ENCODE measurements at places on chromosomes 1 and 21.
A peak's percentile ranks its signal among the peaks of the same experiment; 100 is the strongest.

DNA sequence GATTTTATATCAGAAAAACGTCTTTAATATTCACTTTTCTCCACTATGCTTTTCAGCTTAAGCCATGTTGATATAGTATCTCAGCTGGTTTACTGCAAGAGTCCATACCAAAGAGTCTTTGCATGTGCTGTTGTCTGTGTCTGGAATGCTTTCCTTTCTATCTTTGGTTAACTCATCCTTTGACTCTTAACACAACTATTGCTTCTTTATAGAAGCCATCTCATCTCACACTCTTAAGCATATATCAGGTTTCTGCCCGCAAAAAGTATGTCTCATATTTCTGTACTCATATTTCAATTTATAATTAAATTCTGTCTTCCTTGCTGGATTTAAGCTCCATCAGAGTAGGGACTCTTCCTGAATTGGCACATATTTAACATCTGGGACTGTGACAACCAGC, 220.9 kb upstream of the KCNK2 start:
- DNase-seq = no peak

DNA sequence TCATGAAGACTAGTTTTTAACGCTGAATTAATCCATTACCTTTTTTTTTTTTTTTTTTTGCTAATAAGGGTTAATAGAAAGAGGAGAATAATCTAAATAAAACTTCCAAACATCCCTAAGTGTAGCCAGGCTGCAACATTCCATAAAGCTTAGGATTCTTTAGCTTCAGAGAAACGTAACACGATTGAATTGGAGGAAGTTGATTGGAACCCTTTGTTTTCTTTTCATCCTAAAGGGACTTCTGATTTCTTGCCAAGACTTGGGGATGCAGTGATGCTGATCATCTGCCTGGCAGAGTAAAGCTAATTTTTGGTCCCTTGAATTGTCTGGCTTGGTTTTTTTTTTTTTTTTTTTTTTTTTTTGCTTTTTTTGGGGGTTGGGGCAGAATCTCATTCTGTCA, 142.9 kb downstream of the VPS13D start:
- DNase-seq = no peak

- no peak for DNase-seq
These were observed 782.2 kb upstream of the NCAM2 start for GRCh38 chr21:20215959-20216358.

GRCh38 chr1:16146279-16147155, 9.4 kb downstream of the EPHA2 start:
- no peak for DNase-seq

- DNase-seq = peak; percentile 64
These were observed 5.8 kb upstream of the CHI3L2 start for GRCh38 chr1:111221633-111222291.

DNA sequence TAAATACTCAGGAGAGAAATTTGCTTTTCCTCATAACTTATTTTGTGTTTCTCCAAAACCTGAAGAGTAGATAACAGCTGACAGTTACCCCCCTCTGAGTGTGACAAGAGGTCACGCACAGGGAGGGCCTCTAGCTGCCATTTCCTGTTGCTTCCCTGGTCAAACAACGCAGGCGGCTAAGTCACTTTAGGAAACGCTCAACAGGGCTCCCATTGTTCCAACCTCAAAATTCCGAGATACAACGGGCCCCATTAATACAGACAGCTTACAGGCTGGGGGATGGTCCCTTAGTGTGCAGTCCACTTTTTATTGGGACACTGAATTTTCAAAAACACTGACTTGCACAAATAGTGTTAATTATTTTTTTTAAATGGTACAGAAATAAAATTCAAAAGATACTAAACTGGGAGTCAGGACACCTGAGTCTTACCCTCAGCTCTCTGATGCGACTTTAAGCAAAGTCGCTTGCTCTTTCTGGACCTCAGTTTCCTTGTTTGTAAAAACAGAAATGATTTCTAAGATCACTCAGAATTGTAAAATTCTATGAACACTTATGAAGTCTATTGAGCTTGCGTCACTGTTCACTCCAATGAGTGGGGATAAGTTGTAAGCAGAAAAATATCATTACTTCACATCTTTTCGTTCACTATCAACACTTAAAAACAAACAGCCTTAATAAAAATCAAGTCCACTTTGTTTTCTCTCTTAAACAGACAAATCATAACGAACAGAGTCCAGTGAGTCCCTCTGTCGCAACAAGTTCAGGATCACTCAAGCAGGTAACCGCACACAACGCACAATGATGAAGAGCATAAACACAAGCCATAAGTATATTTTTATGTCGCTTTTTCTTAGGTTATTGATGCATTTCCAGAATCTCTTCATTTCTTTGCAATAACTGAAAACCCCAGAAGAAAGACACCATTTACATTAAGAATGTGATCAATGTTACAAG, 13.5 kb downstream of the LZIC start:
- no peak for DNase-seq

DNA sequence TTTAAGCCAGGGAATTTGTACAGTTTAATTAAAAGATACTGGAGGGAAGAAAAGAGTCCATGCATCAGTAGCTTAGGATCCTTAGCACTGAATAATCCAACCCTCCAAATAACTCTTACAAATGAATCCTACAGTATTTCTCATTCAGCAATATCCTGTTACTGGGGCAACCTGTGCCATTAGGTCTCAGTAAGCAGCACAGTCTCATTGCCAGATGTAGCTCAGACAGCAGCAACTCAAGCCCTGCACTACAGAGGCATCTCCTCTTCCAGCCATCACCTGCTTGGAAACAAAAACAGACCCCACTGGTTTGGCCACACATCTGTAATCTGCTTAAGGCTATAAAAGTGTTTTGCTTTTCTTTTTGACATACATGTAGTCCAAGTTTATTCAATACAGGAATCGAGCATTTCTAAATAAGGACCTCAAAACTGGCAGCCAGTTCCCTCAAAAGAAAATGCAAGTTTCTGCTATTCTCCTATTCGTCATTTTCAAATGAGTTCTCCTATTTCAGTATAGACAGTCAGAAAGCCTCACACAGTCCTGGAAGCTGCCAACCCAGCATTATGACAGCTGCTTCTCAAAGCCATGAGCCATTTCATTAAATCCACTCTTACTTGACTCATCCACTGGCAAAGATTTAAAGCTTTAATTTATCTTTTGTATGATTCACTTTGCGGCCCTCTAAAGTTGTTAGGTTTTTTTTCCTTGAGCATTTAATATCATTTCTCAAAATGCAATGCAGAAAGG, 129.0 kb downstream of the APP start:
- no peak for DNase-seq

DNA sequence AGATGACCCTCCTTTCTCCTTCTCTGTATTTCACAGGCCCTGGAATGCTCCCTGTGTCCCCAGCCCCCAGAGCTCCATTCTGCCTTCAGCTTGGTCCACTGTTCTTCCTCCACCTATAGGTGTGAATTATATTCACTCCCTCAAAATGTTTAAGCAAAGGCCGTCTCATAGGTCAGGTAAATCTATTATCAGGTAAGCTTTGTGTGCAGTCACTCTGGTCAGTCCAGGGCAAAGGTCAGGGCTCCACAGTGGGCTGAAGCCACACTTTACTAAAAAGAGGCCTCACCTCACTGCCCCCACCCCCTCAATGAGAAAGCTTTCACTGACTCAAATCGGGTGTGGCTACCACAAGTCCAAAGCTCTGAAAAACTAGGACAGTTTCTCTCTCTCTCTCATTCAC, 65.9 kb downstream of the DNTTIP2 start:
- DNase-seq = no peak

- DNase-seq = no peak
These were observed 231.1 kb upstream of the RUNX1 start for GRCh38 chr21:35280231-35280630.

GRCh38 chr1:13662493-13662892, 37.5 kb upstream of the PRDM2 start:
- no peak for DNase-seq

- no peak for DNase-seq
These were observed 22.0 kb downstream of the FLVCR1 start for GRCh38 chr1:212879947-212880690.

DNA sequence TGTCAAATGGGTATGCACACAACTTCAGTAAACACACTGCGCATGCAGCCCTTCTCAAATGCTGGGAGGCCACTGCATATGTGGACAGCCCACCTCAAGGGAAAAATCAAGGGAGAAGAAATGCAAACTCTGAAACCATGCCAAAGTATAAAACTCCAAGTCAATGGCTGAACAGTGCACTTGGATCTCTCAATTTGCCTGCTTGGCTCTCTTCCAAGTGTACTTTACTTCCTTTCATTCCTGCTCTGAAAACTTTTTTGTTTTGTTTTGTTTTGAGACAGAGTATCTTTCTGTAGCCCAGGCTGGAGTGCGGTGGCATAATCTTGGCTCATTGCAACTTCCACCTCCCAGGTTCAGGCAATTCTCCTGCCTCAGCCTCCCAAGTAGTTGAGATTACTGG, 18.8 kb upstream of the COP1 start:
- no peak for DNase-seq

DNA sequence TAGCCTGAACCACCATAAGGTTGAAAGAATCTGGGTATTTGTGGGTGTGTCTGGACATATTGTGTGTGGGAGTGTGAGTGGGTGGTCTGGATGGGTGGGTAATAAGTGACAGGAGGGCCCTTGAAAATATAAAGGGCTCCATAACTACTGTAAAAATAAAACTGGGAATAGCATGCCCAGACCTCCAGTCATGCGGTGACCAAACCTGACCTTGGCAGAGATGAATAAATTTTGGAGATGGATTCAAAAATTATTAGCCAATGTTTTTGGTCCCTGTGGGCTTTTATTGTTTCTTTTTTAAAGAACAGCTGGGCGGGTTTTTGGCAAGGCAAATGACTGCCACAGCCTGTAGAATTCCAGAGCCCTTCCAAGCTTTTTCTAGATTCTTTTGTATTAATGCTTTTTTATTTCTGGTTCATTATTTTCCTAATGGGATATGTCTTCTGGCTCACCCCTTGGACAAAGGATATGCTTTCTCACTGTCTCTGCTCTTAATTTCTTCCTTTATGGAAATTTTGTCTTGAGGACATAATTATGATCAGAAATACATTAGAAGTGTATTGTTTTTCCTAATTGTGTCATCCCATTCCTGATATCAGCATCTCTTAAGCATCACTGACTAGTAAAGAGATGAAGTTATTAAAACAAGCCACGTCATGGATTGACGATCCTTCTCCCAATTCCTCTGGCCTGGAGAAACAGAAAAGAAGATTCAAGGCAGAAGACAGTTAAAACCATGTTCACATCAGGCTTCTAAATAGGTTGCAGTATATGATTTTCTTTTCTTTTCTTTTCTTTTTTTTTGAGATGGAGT, 69.5 kb downstream of the NTMT2 start:
- no peak for DNase-seq

GRCh38 chr1:6167391-6168303, 12.5 kb downstream of the CHD5 start:
- no peak for DNase-seq
